ENCODE measurements at places on chromosomes 6 and 20.
A peak's percentile ranks its signal among the peaks of the same experiment; 100 is the strongest.

GRCh38 chr6:45532721-45533210 is 155.0 kb upstream of the SUPT3H start:
- H3K27me3 ChIP-seq: no peaks in the 10 kb centered on the region
- H3K36me3 ChIP-seq: no peaks in the 10 kb centered on the region
- H3K4me3 ChIP-seq: peak overlapping the region; percentile 5

- peaks cover 28% of the 10 kb centered on the region for H3K4me1 ChIP-seq
- no peaks in the 10 kb centered on the region for H3K27me3 ChIP-seq
- no peak for DNase-seq
- no peaks in the 10 kb centered on the region for H3K36me3 ChIP-seq
Observed at GRCh38 chr6:3165631-3166534, 8.5 kb upstream of the TUBB2A start.

- H3K27me3 ChIP-seq: no peaks in the 10 kb centered on the region
- H3K4me1 ChIP-seq: no peaks in the 10 kb centered on the region
- H3K36me3 ChIP-seq: no peaks in the 10 kb centered on the region
- H3K27ac ChIP-seq: no peak overlapping the region
- H3K4me3 ChIP-seq: no peak overlapping the region
Observed at GRCh38 chr20:19682249-19682648, 75.8 kb upstream of the RIN2 start.

DNA sequence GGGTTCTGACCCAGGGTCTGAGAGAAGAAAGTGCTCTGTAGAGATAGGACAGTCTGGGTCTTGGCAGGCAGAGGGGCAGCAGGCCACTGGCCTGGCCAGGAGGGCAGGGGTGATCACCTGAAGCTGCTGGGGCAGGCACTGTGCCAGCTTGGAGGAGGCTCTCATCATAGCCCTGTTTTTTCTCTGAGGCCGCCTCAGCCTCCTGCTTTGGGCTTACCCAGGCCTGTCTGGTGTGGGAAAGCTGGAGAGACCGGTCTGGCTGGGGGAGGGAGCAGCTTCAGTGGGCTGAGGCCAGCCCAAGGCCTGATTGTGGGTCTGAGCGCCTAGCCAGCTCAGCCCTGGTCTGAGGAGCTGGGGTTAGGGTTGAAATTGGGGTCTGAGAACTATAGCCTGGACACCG is 3.9 kb downstream of the LPIN3 start:
- H3K4me1 ChIP-seq: peaks cover 64% of the 10 kb centered on the region
- H3K36me3 ChIP-seq: no peaks in the 10 kb centered on the region
- no peak overlapping the region for H3K4me3 ChIP-seq
- peak overlapping the region; percentile 32 for H3K27ac ChIP-seq
- H3K27me3 ChIP-seq: no peaks in the 10 kb centered on the region

GRCh38 chr20:59364611-59365010 is 64.2 kb downstream of the EDN3 start:
- H3K4me1 ChIP-seq: peaks cover 33% of the 10 kb centered on the region
- no peaks in the 10 kb centered on the region for H3K36me3 ChIP-seq
- no peak overlapping the region for H3K4me3 ChIP-seq
- H3K27me3 ChIP-seq: no peaks in the 10 kb centered on the region
- H3K27ac ChIP-seq: no peak overlapping the region

DNA sequence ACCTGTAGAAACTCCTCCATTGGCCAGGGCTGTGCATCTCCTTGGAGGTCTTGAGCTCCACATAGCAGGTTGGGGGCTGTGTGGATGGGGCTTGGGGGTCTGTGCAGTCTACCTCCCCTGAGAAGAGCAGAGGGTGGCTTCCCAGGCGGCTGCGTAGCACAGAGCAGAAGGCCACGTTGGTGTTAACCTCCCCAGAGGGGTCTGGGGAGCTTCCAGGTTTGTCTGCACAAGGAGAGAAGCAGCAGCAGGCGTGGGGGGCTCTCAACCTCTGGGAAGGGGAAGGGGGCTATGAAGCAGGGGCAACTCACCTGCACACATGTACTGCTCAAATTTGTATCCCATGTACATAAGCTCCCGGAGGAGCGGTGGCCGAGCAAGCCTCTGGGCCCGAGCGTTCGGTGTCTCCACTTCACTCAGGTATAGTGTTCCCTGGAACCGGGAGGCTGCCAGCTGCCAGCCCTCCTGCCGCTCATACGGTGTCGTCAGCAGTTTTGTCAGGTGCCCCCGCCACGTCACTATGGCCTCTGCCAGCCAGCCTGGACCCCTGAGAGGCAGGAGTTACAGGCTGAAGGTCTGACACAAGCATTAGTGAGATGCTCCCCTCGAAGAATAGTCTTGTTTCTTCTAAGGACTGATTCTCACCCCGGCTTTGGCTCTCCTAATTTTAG is 1.2 kb downstream of the DXO start:
- H3K36me3 ChIP-seq: peaks cover 51% of the 10 kb centered on the region
- peak overlapping the region; percentile 66 for H3K4me3 ChIP-seq
- H3K4me1 ChIP-seq: peaks cover 22% of the 10 kb centered on the region
- DNase-seq: no peak
- peak overlapping the region; percentile 99 for H3K27ac ChIP-seq
- H3K27me3 ChIP-seq: no peaks in the 10 kb centered on the region

DNA sequence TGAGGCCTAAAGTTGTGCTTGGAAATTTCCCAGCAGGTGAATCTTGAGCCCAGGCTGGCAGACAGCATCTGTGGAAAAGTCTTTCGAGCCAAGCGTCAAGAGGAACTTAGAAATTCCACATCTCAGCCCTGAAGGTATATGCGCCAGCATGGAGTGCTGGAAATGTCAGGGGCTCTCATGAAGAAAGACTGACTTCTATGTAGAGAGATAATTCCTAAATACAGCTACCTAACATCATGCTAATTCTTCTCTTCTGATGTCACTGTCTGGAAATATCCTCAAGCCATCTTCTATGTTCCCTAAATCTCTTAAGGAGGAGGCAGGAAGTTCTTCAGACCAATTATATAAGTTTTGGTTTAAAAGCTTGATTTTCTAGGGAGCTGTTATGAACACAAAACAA is 492.4 kb upstream of the MARCKS start:
- no peak overlapping the region for H3K4me3 ChIP-seq
- no peak overlapping the region for H3K27ac ChIP-seq
- no peaks in the 10 kb centered on the region for H3K27me3 ChIP-seq
- peaks cover 5% of the 10 kb centered on the region for H3K4me1 ChIP-seq

DNA sequence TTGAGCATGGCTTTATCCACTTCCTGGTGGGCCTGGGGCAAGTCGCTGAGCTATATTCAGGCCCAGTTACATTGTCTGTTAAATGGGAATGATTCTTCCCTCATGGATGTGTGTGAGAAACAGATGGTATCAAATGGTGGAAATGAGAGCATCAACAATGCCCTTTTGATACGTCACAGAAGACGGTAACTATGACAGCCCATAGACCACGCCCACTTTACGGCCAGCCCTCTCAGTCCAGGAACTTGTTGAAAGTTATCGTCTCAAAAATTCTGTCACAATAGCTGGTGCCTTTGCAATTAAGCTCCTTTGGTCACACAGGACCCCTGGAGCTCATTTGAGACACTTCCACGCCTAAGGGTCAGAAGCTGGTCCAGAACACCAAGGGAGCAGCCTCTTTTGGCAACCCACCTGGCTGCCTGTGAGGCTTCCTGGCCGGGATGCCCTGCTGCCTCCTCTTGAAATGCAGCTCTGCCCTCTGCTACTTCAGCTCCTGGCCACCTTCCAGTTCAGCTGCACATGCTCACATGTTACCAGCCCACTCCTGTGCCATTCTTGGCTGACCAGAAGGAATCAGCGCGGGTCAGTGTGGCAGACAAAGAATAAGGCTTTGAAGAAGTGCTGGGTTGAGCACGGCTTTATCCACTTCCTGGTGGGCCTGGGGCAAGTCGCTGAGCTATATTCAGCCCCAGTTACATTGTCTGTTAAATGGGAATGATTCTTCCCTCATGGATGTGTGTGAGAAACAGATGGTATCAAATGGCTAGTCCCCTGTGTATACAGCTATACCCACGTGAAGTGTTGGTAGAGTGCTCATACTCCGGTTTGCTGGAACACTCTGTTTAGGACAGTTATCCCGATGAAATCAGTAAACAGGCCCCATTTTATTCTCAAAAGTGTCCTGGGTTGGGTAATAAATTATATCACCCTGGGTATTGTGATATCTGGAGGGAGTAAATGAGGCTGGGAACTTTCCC is 199.2 kb upstream of the SUPT3H start:
- H3K4me1 ChIP-seq: peaks cover 12% of the 10 kb centered on the region
- no peak overlapping the region for H3K27ac ChIP-seq
- DNase-seq: no peak
- H3K36me3 ChIP-seq: no peaks in the 10 kb centered on the region

- DNase-seq: no peak
- H3K36me3 ChIP-seq: no peaks in the 10 kb centered on the region
- H3K27ac ChIP-seq: no peak overlapping the region
- H3K27me3 ChIP-seq: no peaks in the 10 kb centered on the region
Observed at GRCh38 chr6:64589961-64590360, 954.4 kb downstream of the PHF3 start.

- no peaks in the 10 kb centered on the region for H3K27me3 ChIP-seq
- no peaks in the 10 kb centered on the region for H3K36me3 ChIP-seq
Observed at GRCh38 chr20:56352345-56353055, 6.3 kb upstream of the FAM210B start.

- H3K27ac ChIP-seq: peak overlapping the region; percentile 15
- DNase-seq: no peak
- H3K36me3 ChIP-seq: no peaks in the 10 kb centered on the region
- no peaks in the 10 kb centered on the region for H3K27me3 ChIP-seq
- H3K4me3 ChIP-seq: no peak overlapping the region
- H3K4me1 ChIP-seq: peaks cover 3% of the 10 kb centered on the region
Observed at GRCh38 chr20:47438464-47439381, 63.0 kb upstream of the NCOA3 start.

DNA sequence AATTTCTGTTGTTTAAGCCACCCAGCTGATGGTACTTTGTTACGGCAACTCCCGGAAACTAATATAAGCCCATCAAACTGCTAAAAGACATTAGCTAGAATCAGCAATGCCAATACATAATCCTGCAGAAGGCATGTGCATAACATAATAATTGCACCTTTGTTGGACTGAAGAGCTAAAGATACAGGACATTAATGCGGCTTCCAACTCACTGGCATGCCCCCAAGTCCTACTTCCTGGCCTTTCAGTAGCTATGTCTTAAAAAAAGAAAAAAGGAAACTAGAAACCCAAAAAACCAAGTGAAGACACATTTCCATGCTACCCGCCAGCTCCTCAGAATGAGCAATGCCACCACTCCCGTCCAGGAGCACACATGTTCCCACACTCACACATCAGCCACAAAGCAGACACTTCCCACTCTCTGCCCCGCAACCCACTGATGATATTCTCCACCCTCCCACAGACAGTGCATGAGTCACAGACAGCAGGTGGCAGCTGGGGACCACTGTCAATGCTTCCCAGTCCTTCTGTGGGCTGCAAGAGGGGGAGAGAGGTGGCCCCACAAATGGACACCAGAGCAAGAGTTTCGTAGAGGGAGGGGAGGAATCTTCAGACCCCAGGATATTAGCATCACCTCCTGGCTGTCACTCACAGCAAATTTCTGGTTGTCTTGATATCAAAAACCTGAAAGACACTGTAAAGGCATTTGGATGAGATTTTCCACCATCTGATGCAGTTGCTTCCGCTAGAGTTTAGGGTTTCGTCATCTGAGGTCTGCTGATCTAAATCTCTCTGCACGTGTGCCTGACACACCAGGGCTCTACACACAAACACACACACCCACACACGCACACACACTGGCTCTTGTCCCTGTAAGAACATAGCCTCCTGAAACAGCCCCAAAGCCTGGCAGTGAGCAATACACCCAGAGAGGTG is 32.8 kb downstream of the GFOD1 start:
- H3K27me3 ChIP-seq: no peaks in the 10 kb centered on the region
- no peaks in the 10 kb centered on the region for H3K36me3 ChIP-seq
- H3K27ac ChIP-seq: peak overlapping the region; percentile 34
- no peak for DNase-seq

GRCh38 chr20:49595811-49596561 is 28.0 kb upstream of the PTGIS start:
- DNase-seq: no peak
- peak overlapping the region; percentile 84 for H3K27ac ChIP-seq
- H3K36me3 ChIP-seq: no peaks in the 10 kb centered on the region
- no peak overlapping the region for H3K4me3 ChIP-seq

All from esophagus squamous epithelium (tissue), 5 donors.